ENCODE measurements at places on chromosomes 5 and 9.

- DNase-seq: no peak
Measured at GRCh38 chr9:103617046-103617445, 477.1 kb upstream of the SMC2 start.

- no peak for DNase-seq
Measured at GRCh38 chr5:169580964-169581363, 2.6 kb upstream of the SPDL1 start.

DNA sequence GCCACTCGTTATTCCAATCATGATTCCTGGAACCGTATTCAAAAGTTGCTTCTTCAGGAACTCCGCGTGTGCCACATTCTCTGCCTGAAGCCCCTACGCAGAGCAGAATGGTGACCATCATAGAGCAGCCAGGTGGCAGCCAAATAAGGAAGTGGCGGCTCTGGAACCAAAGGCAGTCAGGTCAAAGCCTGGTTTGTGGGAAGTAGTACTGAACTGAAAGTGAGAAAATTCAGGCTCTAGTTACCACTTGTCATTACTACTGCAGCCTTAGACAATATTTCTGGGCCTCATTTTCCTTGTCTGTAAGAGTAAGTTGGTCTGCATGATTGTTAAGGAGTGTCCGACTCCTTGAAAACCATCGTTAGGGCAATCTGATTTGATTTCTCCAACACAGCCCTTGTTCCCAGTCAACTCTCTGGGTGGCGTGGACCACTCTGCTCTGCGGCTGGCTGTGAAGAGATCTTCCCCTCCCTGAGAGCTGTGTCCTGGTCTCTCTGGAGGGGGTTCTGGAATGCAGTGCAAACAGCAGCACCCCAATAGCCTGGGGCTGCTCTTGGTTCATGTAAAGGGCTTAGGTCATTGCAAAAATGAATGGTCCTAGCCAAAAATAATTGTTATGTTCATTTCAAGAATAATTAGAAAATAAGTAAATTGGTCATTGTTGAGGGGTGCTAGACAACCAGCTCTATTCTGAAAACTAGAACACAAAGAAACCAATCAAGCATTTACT is 102.4 kb downstream of the MED27 start:
- DNase-seq: no peak

- no peak for DNase-seq
Measured at GRCh38 chr5:180898621-180899246, at the start of gene BTNL8. BTNL8 (plus strand) TSS chr5:180899159; CDS start chr5:180899311, 152 bp downstream.

DNA sequence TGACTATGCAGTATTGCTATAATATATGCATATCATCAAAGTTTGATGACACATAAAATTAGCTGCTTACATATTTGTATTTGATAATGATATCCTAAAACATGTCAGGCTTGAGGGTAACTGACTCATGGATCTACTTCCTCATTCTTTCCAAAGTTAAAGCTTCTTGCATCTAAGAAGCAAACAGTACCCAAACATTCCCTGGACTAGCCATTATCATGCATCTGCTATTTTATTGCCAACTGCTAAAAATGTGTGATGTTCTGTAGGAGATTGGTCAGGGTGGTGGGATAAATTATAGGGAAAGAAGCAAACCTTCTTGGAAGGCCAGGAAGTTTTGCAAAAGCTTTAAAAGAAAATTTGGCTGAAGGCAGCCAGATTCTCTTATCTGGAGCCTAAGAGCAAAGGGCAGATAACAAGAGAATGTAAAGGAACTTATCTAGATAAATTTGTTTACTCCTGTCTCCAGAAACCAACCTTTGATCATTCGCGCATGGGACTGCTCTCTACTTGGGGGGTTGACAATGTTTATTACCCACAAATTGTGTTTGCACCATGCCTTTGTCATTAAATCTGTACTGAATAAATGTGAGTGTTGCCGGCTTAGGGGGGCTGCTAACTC is 604.1 kb upstream of the TLE4 start:
- no peak for DNase-seq

- DNase-seq: no peak
Measured at GRCh38 chr9:90340421-90340820, 302.2 kb downstream of the DIRAS2 start.

DNA sequence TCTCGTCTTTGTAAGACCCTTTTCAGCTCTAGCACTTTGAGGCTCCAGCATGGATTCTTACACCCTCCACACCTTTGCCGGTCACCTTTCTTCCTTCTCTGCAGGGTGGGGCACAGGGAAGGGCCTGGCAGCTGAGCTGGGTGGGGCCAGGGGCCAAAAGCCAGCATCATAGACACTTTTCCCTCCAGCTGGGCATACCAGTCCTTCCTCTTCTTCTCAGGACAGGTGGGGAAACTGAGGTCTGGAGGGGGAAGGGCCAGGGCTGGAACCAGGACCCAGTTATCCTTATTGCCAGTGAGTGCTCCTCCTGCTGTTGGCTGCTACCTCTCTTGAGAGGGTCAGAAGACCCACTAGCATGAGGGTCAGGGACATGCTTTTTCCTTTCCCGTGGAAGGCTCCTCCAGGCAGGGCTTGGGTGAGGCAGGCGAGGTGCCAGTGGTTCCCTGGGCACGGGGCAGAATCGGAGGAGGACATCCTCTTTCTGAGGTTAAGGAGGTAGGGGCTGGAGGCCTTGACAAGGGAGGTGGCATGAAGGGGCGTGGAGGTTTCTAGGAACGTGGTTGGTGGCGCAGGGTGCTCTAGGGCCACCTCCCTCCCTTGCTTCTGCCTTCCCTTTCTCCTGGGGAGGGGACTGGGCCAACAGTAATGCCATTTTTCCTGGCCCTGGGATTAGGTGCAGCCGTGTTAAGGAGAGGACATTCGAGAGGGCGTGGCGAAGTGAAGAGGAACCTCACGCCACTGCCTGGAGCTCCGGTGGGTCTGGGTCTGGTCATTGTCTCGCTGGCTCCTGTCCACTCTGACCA is at the start of gene NDST1:
TSS of gene NDST1 (plus strand) at position 658 of the 803 bp plus-strand sequence. CDS start 13,124 bp downstream, outside the sequence.
- no peak for DNase-seq

- DNase-seq: no peak
Measured at GRCh38 chr9:4662989-4663792, 1.1 kb downstream of the PLPP6 start.

DNA sequence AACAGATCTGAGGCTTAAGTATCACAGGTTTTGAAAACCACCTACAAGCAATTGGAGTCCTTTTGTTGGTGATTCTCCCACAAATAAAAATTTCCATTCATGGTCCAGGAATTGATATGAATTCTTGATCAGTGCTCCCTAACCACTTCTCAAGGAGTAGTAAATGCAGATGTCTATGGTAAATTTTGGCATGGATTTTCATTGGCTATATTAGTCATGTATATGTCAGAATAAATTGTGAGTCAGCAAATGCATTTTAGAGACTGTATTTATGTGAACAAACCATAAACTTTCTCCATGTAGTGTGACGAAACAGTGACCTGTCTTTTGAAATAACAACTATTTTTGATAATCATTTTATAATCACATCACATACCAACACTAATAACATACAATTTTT is 611.1 kb downstream of the HTR1A start:
- DNase-seq: no peak

- DNase-seq: no peak
Measured at GRCh38 chr9:20512636-20513035, 109.7 kb downstream of the MLLT3 start.

DNA sequence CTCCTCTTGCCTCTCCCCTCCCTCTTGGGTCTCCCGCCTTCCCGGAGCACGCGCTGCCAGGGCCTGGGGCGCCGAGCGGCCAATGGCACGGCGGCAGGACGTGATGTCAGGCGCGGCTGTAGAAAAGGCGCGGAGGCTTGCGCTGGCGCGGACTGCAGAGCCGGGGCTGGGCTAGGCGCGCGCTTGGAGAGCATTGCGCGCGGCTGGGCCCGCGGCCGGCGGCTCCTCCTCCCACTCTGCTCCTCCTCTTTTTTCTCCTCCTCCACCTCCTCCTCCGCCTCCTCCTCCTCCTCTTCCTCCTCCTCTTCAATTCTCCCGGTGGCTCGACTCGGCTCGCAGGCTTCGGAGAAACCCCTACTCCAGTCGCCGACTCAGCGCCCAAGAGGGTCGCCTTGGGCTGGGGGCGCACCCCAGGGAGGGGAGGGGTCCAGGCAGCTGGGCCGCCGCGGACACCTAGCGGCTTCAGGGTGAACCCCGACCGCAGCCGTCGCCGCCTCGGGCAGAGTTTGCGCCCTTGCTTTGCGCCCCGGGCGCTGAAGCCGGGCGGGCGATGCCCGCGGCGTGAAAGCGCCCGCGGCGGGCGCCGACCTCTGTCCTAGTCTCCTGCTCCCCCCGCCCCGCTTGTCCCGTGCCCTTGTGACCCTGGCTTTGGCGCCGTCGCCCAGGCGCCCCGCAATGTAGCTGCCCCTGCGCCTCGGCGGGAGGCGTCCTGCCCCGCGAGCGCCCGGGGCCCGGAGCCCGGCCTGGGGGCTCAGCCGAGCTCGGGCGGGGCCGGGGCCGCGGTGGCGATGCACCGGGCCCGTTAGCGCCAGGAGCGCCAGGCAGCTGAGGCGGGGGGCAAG is at the start of gene LHX2:
TSS of gene LHX2 (plus strand) at position 309 of the 842 bp plus-strand sequence. CDS start 581 bp downstream, outside the sequence.
- no peak for DNase-seq

- no peak for DNase-seq
Measured at GRCh38 chr5:35924122-35924949, 14.1 kb downstream of the CAPSL start.

GRCh38 chr9:133074111-133074651 is 12.4 kb downstream of the CEL start:
- DNase-seq: no peak

DNA sequence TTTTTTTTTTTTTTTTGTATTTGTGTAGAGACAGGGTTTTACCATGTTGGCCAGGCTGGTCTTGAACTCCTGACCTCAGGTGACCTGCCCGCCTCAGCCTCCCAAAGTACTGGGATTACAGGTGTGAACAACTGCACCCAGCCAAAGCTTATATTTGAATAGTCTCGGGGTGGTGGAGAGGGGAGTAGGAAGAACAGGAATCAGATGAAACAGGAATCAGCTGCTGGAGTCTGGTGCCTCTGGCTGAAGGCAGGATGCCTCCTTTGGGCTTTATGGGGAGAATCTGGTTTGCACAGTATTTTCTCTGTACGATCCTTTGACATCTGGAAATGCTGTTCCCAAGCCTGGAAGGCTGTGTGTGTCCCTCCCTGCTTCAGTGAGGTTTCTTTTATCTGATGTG is 10.9 kb downstream of the C5orf52 start:
- DNase-seq: no peak

DNA sequence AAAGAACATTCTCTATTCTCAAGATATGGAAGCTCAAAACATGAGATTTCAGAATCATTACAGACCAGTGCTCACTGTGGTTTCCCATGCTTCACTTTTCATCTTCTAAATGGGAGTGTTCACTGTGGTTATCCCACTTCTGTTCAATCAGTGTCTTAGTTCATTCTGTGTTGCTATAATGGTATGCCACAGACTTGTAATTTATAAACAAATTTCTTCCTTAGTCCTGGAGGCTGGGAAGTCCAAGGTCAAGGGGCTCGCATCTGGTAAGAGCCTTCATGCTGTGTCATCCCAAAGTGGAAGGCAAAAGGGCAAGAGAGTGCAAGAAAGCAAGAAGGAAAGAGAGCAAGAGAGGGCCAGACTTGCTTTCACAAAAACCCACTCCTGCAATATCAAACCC is 146.3 kb downstream of the TTC39B start:
- no peak for DNase-seq

DNA sequence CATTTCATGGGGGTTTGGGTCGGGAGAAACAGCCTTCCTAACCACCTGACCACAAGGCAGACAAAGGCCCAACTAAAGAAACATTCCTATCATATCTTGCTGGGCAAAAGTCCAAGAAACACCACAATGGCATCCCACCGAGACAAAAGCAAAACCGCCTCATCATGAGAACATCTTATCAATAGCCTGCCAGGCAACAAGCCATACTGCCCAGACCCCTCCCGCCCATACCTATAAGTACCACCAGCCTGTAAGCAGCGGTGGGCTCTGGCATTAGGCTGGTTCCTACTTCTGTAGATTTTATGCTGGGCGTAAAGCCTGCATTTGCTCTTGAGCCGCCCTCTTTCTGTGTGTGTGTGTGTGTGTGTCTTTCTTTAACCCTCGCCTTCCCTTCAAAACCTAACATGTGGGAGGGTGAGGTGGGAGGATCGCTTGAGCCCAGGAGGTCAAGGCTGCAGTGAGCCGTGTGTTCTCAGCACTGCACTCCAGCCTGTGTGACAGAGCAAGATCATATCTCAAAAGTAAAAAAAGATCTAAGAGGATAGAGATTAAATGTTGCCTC is 56.9 kb downstream of the PDE6A start:
- no peak for DNase-seq

DNA sequence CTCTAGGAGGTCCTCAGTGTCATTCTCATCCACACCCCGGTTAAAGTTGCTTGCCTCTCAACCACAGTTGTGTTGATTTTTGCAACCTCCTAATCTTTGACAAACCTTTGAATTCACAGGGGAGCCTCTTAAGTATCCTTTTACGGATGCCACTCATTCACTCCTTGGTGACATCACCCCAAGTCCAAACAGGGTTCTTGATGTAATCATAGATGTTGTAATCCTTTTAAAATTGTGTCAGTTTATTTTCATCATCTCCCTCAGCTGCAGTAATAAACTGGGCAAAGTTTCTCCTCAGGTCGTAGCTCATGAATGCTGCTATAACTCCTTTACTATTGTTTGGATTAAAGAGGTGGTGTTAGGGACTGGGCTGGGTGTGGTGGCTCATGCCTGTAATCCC is 637.2 kb upstream of the NUDT12 start:
- no peak for DNase-seq

DNA sequence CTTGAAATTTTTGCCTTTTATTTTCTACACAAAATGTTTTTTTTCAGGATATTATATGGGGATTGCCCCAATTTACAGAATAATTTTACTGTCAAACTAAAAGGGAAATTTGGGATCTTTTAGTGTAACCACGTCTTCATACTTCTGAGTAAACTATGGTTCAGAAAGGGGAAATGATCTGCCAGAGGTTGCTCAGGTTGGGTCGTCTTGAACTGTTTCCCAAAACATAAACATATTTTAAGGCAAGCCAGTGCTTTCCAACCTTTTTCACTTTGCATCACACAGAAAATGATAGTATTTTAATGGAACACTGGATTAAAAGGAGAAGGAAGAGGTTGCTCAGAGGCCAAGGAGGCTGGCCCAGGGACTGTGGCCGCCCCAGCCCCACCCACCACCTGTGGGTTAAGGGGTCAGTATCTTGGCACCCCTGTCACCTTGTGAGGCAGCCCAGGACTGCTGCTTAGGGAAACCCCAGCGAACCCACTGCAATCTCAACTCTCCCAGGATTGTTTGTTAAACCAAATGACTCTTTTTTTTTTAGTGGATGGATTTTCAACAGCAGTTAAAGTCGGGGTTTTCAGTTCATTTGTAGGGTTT is 142.7 kb upstream of the DHFR start:
- DNase-seq: no peak

- DNase-seq: no peak
Measured at GRCh38 chr9:7053903-7054302, 296.1 kb downstream of the KDM4C start.

- no peak for DNase-seq
Measured at GRCh38 chr5:122192497-122193496, 63.5 kb downstream of the ZNF474 start.

- DNase-seq: no peak
Measured at GRCh38 chr5:134551901-134552300, 26.4 kb downstream of the JADE2 start.

DNA sequence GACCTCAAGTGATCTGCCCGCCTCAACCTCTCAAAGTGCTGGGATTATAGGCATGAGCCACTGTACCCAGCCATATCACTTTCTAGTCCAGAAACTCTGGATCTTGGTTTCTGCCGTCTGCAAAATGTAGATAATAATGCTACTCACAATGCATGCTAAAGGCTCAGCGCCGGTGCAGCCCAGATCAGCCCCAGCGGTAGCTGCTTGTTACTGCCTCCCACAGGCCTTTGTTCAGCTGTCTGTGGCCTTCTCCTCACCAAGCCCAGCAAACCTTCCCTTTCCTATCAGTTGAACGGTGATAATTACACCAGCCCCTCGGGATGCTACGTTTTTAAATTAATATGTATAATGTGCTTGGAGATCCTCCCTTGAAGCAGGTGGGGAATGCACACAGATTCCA is 26.2 kb upstream of the MSX2 start:
- no peak for DNase-seq
